ENCODE measurements at places on chromosomes 2 and 18.

DNA sequence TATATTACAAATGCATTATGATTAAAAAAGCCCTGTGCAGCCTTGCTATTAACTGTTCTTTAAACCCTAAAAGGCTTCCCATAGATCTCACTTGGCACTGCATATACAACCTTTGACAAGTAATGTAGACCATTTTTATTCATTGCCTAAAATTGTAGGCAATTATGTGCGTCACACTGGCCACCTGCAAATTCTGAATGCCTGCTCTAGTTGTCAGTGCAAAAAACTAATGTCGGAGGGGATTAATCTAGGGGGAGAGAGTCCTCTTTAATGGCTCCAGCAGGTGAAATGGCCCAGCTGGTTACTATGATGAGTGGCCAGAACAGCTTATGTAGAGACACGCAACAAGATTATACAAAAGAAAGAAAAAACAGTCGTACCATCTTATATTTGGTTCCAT is 123.2 kb downstream of the OLA1 start:
- no peak for DNase-seq

DNA sequence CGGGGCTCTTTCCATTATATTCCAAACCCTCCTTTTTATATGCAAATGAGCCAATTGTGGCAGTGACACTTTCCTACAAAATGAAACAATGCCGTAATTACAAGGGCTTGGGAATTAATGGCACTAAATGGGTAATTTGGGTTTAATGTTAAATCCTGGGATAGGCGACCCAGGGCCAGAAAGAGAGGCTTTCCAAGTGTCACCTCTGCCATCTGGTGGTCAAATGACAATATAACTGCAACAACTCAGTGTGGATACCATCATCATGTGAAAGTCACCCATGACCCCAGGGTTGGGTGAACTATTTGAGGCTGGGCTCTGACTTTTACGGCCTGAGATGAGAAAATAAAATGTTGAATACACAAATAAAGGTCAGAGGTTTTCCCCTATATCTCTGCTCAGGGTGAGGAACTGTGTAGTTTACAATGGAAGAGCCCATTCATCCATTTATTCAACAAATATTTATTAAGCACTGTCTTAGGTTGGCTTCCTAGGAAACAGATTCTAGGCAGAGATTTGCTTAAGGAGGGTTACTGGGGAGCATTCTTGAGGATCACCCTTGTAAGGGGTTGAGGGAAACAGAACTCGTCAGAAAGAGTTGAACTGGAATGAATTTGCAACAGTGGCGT is 13.6 kb upstream of the THADA start:
- no peak for DNase-seq

DNA sequence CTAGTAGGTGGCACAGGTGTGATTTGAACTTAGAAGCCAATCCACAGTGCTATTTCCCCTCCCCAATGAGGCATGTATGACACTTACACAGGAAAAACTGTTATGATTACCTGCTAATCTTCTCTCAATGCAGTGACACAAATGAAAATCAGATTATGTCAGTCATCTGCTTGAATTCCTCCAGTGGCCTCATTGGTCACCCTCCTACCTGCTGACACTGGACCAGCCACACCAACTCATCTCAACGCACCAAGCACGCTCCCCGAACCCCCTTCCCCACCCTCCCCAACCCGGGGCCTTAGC is 82.2 kb upstream of the SEC11C start:
- no peak for DNase-seq

GRCh38 chr2:173948842-173949241 is 16.3 kb downstream of the SP3 start:
- no peak for DNase-seq

GRCh38 chr2:234025466-234025865 is 25.0 kb upstream of the SPP2 start:
- no peak for DNase-seq

DNA sequence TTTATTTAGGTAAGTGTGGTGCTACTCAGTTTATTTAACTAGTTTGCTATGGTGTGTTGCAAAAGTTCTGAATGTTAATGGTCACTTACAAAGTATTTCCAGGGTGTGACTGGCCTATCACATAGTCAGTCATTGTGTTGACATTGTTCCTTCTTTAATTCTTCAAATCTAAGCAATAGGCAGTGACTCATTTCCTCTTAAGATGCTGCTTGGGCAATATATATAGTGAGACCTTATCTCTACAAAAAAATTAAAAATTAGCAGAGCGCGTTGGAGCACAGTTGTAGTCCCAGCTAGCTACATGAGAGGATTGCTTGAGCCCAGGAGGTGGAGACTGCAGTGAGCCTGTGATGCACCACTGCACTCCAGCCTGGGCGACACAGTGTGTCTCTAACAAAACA is 5.8 kb upstream of the CCDC88A start:
- no peak for DNase-seq

DNA sequence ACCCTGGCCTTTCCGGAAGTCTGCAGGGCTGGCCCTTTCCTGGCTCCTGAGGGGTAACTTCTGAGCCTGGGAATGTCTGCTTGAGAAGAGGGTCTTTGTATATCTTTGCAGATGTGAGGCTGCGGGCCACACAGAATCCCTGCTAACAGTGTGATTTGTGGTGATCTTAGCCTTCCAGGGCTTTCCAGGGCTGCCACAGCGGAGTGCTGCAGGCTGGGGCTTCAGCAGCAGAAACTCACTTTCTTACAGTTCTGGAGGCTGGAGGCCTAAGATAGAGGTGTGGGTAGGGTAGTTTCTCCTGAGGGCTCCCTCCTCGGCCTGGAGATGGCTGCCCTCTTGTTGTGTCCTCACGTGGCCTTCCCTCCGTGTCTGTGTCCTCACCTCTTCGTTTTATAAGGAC is 294.7 kb upstream of the HS6ST1 start:
- no peak for DNase-seq

DNA sequence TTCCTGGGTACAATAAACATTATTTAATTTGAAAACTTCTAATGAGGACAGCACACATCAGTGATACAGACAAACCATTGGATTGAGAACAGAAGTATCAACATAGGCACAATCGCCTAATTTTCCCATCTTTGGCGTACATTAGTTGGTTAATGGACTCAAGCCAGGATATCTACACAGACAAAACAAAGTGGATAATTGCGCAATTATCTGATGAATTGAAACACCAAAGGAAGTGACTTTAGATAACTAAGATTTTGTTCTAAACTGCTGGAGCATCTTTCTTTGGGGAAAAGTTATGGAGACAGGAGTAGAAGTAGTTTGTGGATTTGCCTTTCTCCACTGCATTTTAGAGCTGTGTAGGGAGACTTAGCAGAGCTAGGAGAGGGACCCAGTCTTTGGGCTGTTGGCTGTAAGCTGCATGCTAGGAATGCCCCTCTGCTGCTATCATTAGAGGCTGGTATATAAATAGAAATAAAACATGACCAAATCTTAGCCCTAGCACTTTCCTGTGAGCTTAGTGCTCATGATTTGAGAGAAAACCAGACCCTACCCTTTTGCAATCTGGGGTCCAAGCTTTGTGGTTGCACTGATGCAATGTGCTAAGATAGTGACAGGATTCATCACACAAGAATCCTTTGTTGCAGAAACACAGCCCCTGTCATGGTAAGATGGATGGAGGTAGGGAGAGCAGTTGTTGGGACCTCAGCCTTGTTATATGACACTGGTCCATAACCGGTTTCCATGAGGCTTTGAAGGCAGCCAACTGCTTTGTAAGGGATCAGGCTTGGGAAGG is 264.5 kb upstream of the PIK3C3 start:
- no peak for DNase-seq

DNA sequence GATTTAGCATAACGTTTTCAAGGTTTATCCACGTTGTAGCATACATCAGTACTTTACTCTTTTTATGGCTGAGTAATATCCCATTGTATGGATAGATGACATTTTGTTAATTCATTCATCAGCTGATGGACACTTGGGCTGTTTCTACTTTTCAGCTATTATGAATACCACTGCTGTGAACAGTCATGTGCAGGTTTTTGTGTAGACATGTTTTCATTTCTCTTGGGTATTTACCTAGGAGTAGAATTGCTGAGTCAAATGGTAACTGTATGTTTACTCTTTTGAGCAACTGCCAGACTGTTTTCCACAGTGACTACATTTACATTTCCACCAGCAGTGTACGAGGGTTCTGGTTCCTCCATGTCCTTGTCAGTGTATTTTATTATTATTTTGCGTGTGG is 33.9 kb downstream of the COX7A2L start:
- DNase-seq, result no peak
